Stimulated activated CD4-positive, alpha-beta T cell treated with anti-CD3 and anti-CD28 coated beads, Interleukin-4, amount 100 ng/mL, for 24 hours (primary cell): ENCODE measurements at places on chromosomes 4 and X.

DNA sequence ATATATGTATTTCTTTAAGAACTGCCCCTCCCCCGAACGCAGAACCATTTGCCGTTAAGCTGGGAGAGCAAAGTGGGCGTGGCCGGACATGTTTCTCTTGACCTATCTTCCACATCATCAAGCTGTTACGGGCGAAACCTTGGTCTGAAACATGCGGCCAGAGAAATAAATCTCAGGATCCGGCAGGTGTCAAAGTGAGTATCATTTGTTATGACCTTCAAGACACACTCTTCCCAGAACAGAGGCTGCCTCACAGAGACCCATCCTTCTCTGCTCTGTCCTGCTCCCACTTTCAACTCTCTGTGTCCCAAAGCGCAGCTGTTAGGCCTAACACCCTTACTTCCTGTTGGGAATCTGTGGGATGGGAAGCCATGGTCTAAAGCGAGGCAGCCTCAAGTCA lies at the start of gene MAGEB18:
Gene MAGEB18, plus strand, starts transcription at position 70 of the 400 bp plus-strand sequence. CDS start 643 bp downstream, outside the sequence.
- DNase-seq: no peak

- DNase-seq: peak; percentile 14
These were observed 305.9 kb downstream of the IDS start for GRCh38 chrX:149198980-149199732.

DNA sequence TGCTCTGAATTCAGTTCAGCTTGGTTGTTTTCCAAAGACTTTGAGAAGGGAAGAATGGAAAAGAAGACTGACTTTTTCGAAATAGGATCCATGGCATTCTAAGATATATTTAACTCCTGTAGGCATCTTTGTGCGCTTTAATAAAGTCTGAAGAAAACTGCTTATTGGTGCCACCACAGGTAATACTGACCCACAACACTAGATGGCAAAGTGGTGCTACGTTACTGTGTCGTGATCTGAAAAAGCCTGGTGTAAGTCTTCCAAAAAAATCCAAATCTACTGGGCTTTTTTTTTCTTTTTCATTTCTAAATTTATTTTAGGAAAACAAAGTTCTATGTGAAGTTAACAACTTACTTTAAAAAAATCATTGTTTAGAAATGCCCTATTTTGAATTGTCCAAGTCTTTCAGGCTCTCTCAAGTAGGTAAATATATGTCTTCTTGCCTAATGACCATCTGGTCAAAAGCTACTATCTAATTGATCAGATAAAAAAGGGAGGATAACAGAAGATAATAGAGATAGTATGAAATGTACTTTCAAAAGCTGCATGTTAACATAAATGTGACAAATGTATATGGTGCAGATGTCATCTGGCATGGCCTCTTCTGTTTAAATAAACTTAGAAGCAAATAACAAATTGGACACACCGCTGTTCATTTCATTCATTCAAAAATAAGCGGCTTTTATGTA lies 47.0 kb upstream of the MID1IP1 start:
- peak; percentile 40 for DNase-seq

DNA sequence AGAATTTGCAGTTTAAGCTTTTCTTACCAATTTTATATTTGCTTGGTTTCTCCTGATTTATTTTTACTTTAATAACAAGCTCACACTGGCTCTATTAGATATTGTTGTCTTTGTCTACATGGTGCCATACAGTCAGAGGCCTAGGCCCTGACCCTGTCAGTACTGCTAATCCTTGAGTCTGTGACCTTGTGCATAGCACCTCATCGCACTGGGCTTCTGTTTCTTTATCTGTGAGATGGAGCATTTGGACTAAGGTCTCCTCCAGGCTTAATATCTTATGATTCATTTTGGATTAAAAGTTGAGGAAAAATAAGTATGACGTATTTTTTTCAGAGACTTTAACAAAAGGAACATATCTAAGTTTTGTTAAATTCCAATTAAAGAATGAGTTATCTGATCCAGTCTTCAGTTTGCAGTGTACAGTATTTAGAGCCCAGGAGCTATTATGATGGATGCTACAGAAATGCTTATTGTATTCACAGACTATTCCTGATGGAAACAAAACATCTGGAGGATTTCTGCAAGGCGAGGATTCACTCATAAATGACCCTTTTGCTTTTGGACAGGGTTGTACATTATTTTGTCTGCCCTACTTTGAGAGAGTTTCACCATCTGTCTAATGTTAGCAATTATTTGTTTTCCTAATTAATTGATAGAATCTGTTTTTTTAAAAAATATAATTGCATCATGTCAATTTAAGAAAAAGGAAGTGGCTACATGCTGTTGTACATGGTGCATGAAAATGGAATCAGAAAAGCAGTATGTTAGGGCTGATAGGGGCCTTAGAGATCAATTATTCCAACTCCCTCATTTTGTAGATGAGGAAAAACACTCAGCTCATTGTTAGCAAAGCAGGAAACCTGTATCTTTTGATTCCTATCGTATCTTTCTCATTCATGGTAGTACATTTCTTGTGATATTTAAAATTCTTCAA lies 203.6 kb downstream of the BANK1 start:
- DNase-seq: no peak

- no peak for DNase-seq
These were observed 208.5 kb downstream of the MAD2L1 start for GRCh38 chr4:119858176-119858575.

DNA sequence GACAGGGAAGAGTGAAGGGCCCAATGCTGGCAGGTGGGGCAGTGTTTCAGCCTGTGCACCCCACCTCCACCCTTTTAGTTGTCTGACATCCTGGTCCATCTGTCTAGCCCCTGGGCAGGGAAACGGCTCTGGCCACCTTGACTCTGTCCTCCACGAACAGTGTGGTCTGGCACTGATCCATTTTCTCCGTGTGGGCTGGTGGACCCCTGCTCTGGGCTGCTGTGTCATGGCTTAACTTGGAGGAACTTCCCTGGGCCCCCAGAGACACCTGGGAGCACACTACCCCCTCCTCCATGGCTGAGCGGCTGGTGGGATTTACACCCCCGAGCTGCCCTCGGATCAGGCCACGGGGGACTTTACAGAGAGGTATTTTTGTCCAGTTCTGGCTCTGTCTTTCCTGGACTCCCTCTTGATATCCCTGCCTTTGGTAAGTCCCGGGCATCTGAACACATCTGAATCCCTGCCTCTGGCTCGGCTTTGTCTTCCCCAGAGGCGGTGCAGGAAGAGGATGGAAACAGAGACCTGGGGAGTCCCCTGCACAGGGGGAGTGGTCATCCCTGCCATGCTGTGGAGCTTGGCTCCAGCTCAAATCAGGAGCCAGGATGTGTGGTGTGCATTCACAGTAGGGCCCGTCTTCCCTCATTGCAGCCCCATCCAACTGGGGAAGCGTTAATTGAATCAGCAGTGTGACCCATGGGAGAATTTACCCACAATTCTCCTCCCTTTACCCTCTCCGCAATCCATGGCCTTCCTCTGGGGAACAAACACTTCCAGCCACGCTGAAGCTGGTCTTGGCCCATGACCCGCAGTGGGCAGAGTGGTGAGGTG lies 6.3 kb upstream of the NKX1-1 start:
- no peak for DNase-seq

DNA sequence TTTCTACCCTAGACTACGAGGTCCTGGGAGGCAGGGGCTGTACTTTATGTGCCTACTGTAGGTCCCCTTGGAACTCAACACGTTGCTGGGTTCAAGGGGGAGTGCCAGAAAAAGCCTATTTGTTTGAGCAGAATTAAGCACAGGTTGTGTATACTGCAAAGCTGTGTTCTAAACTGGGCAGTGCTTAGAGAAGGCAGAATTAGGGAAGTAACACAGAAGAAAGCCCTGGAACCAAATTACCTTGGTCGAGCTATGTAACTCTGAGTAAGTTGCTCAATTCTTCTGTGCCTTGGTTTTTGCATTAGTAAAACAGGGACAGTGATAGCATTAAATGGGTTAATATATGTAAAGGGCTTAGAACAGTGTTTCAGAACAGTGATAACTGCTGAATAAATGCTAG lies 245.0 kb upstream of the SFRP2 start:
- no peak for DNase-seq

DNA sequence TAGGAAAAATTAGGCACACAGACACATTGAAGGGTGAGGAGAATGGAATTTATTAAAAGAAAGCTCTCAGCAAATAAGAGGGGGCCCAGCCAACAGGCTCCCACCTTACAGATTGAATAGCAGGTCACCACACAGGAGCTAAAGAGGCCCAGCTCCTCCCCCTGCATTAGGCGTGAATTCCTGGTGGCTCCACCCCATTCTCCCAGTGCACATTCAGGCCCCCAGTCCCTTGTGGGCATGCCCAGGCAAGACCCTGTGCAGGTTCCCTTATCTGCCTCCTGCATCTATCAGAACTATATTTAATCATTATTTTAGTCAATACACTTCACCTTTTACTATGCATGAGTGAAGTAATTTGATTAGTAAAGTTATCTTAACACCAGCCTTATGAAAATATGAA lies 856.3 kb upstream of the NDST4 start:
- DNase-seq: no peak

DNA sequence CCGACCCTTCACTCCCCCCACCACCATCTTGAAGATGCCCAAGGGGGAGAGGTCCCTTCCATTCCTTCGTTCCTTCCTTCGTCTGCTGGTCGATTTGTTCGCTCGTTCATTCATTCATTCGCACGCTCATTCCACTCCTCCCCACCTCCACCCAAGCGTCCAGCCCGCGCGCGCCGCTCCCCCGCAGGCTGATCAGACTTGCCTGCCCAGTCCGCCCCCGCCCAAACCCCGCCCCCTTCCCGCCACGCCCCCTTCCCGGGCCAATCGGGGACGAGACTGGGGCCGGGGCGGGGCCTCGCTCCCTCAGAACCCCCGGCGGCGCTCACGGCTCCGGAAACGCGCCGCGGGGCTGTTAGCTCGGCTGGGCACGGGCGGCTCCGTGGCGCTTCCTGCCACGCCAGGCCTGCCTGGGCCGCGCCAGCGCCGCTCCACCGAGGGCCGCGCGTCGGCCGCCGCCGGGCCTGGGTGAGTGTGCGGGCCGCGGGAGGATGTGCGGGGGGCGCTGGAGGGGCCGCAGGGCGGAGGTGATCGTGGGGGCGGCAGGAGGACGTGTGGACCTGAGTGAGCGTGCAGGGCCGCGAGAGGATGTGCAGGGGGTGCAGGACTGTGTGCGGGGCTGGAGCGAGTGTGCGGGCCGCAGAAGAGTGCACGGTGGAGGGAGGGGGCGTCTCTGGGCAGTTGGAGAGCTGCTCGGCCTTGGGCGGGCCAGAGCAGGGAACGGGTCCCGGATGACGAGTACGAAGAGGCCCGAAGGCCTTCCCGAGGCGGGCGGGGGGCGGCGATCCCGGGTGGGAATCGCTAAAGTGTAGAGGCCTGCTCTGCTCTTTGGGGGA lies at the start of gene ZNF275:
Gene ZNF275, plus strand, starts transcription at position 333 of the 833 bp plus-strand sequence. CDS start 2,527 bp downstream, outside the sequence.
- peak; percentile 77 for DNase-seq

DNA sequence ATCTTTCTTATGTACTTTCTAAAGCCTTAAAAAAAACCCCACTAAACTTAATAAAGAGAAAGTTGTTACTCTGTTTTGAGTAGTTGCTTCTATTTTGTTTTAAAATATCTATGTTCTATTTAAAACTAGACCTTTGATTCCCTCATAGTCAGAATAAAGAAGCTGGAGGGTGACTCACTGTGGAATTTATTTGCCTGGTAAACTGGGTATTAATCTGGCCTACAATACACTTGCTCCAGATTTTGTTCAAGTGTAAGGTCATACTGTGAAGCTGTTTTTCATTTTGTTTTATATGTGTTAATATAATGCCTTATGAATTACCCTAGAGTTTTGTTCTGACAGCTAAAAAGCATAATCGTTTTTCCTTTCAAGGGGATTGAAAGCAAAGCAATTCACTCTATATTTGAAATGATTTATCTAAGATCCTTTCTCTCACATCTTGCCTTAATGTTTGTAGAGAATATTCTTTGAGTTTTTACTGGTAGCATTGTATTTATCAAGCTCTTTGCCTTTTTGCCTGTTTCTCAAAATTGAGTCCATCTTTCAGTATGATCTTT lies 277.4 kb upstream of the PITX2 start:
- no peak for DNase-seq

DNA sequence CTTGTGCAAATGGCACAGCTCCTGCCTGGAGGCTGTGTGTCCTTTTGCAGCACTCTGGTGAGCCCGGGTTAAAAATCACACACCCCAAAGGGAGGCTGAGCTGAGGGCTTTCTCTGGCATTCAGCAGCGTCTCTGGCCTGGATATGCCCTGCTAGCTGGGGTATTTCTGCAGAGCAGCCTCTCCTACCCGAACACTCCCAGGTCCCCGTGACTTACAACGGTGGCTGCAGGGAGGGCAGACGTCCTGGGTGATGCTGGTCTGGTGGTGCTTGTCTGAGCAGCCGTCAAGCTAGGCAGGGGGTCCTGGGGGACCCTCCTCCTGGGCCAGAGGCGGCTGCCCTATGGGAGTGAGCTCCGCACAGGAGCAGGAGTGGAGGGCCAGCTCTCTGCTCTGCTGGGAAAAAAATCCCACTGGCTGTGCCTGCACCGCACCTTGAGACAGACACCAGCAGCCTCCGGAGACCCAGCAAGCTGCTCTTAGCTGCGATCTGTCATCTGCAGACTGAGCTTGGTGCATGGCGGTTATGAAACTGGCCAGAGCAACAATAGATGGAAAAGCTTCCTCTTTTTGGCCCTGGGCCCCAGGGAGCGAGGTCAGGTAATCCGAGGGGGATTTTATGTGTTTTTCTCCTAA lies 41.3 kb upstream of the ASMTL start:
- DNase-seq: no peak

GRCh38 chr4:13701937-13702446 lies 74.5 kb upstream of the BOD1L1 start:
- DNase-seq: no peak

DNA sequence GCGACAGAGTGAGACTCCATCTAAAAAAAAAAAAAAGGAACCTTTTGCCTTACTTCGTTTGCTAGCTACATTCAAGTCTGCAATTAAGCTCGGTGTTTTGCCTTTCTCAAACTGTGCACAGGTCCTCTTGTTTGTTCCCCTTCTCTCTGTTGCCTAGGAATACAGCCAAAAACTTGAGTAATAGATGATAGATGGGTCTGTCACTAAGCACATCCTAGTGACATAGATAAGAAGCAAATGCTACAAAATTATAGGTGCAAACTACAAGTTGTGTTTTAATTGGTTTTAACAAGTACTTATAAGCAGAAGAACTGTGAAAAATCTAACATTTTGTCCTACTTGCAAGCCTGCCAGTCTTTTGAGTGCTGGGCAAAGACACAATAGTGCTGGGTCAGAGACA lies 95.2 kb downstream of the SNCA start:
- no peak for DNase-seq

GRCh38 chrX:129239371-129239770 lies 283.9 kb downstream of the SMARCA1 start:
- no peak for DNase-seq

GRCh38 chr4:127685292-127685691 lies 44.9 kb upstream of the SLC25A31 start:
- no peak for DNase-seq

DNA sequence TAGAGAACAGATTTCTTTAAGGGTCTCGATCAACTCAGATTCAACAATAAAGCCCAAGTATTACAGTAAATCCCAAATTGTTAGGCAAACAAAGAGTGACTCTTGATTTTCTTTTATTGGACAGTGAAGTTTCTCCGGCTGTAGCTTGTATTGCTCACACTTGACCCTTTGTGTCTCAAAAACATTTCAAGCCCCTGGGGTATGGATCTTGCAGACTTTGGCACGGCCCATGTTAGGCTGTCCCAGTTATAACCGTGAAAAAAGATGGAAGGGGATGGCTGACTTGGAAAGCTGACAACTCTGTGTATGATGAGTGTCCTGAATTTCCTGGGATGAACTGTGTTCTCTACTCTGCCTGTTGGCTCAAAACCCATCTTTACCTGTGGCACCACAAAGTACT lies 356.1 kb downstream of the SLITRK2 start:
- DNase-seq: no peak

- DNase-seq: no peak
These were observed 30.8 kb downstream of the GPM6B start for GRCh38 chrX:13786048-13786447.

- DNase-seq: peak; percentile 67
These were observed 10.6 kb upstream of the ELF4 start for GRCh38 chrX:130120746-130121504.
